ENCODE measurements at places on chromosomes 2 and 18.

DNA sequence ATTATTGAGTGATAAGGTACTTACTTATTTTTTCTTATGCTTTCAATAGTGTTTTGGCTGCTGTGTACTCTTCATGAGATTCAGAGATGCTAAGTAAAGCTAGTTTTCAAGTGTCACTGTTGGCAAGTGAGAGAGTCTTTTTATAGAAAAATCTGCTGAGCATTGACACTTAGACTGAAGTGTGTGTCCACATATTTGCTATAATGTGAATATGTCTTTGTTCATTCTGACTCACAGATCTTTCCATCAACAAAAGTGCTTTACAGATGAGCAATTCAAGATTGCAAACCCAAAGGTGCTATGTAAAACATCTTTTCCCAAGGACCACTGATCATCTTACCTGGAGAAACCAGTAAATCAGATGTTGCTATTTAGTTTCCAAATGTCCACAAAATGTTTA lies 410.6 kb upstream of the FIGN start:
- no peak for DNase-seq

GRCh38 chr2:70936979-70937811 lies 1.5 kb downstream of the ATP6V1B1 start:
- no peak for DNase-seq

GRCh38 chr2:181041661-181042060 lies 61.3 kb downstream of the UBE2E3 start:
- no peak for DNase-seq

GRCh38 chr2:19723021-19723420 lies 178.8 kb downstream of the TTC32 start:
- no peak for DNase-seq

DNA sequence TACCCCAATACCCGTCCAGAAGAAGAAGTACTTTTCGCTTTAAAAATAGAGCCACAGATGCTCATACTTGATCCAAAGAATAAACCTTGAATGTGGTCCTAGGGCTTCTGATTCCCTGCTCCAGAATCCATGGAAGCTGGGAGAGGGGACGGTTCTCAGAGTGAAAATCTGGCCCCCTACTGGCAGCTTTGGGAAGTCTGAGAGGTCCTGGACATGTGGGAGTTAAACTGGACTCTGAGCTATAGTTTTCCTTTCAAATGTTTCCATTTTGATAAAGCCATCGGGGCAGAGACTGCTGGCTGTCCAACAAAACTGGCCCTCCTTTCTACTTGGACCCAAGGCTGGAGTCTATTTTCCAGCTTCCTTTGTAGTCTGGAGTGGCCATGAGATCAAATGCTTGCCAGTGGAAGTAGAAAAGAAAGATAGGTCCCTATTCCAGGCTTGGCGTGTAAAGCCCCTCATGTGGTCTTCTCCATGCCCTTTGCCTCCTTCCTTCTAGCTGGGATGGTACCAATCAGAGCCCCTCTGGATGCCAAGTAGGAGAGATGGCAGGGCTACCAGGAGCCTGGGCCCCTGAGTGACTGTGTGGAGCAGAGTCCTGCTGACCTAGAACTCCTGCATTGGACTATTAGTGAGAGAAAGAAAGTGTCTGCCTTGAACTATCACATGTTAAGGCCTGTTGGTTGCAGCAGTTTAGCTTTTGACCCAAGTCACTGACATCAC lies 37.7 kb upstream of the TBC1D8 start:
- no peak for DNase-seq

- no peak for DNase-seq
Measured at GRCh38 chr18:58013241-58014211, 30.5 kb upstream of the NEDD4L start.

Data from stimulated activated CD4-positive, alpha-beta T cell treated with anti-CD3 and anti-CD28 coated beads, Interleukin-1b, Interleukin-23, amount 100 ng/mL, for 1 hour (primary cell).